ENCODE measurements at places on chromosomes 16 and 17. TPM values are rescaled to one million over a fixed set of nuclear protein-coding genes. Genes with fewer than 3 reads are reported as not detected.

FOXN1 gene
- total RNA-seq: not detected

GAN gene
- 11.0 TPM for total RNA-seq

ZDHHC1 gene
- total RNA-seq: 10.4 TPM

- DNase-seq: no peak
These were observed 13.8 kb upstream of the HAP1 start for GRCh38 chr17:41748275-41748674.

DNA sequence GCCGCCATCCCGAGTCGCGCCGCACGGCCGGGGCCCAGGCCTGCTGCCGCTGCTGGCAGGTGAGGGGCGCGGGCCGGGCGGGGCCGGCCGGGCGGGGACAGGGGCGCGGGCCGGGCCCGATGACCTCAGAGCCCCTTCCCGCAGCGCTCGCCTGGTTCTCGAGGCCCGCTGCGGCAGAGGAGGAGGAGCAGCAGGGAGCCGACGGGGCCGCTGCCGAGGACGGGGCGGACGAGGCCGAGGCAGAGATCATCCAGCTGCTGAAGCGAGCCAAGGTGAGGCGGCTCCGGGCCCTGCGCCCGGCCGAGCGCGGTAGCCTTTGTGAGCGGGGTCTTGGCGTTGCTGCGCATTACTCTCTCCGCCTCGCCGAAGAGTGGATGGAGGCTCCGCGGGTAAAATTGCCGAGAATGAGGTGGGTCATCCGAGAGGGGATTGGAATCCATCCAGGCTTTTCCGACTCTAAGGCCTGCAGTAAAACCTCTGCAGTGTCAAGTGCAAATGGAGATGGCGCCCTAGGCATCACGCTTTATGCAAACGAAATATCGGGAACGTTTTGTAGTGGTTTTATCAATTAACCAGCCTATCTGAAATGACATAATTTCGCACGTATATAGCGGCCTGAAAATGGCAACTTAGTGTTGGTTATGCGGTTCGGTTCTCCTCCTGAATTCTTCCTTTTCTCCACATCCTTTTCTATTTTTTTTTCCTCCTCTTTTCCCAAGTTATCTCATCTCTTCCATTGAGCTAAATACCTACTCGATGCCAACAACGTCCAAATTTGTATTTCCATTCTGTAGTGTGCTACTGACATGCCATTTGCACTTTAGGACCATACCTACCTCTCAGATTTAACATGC is 577 bp downstream of the TTC19 start:
- peak; percentile 75 for DNase-seq

ALDH3A1 gene
- 0.20 TPM for total RNA-seq

- no peak for DNase-seq
These were observed 77.6 kb upstream of the LHX1 start for GRCh38 chr17:36859706-36860105.

DNA sequence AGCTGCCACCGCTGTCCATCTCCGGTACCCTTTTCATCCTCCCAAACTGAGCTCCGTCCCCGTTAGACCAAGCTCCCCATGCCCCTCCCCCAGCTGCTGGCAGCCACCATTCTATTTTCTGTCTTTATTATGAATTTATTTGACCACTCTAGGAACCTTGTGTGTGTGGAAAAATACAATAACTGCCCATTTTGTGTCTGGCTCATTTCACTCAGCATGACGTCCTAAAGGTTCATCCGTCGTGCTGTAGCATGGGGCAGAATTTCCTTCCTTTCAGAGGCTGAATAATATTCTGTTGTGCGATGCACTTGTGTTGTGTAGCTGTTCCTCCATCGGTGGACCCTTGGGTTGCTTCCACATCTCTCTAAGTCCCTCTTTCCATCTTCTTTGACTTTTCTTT is 263.1 kb downstream of the SEC14L1 start:
- DNase-seq: no peak

HAS3 gene
- total RNA-seq: 0.18 TPM

TMIGD1 gene
- not detected for total RNA-seq

MYO1C gene
- 185 TPM for total RNA-seq
